ENCODE measurements at places on chromosomes 5 and 9.

- DNase-seq = no peak
Observed at GRCh38 chr9:98235126-98235525, 20.3 kb downstream of the TBC1D2 start.

- DNase-seq = no peak
Observed at GRCh38 chr5:35745660-35746059, 111.0 kb upstream of the IL7R start.

- DNase-seq = no peak
Observed at GRCh38 chr9:126438741-126439401, 112.2 kb downstream of the MVB12B start.

DNA sequence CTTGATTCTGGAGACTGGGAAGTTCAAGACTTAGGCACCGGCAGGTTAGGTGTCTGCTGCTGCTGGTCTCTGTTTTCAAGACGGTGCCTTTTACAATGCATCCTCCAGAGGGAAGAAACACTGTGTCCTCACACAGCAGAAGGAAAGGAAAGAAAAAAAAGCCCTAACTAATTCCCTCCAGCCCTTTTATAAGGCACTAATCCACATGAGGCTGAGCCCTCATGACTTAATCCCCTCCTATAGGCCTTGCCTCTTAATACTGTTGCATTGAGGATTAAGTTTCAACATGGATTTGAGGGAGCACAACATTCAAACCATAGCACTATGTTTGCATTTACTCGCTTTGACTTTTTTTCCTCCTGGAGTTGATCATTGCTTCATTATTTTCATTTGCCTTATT is 585.9 kb downstream of the TLR4 start:
- no peak for DNase-seq

DNA sequence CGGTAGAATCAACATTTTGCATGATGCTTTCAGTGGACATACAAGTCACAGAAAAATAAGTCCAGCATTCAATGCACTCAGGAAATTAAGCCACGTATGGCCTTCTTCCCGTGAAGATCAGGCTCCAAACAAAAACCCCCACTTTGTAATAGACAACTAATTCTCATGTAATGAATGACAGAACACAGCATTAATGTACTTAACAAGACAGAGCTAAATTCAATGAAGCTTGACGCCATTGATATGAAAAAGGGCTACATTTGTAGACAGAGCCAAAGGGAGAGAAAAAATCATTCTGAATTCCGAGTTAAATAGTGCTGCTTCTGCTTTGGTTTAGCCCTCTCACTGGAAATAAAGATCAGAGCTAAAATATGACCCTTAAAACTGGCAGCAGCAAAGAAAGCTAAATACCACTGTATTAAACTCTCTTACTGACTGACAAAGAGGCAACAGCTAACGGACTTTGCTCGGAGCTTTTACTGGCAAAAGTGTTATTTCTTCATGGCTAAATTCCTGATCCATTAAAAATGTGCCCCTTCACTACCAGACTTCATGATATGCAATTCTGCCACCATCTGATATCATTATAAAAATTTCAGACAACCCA is 250.5 kb downstream of the BNC2 start:
- DNase-seq = no peak

Measured in breast epithelium (tissue), 4 donors.